Osteoblast (primary cell): ENCODE measurements at places on chromosomes 4 and X.

DNA sequence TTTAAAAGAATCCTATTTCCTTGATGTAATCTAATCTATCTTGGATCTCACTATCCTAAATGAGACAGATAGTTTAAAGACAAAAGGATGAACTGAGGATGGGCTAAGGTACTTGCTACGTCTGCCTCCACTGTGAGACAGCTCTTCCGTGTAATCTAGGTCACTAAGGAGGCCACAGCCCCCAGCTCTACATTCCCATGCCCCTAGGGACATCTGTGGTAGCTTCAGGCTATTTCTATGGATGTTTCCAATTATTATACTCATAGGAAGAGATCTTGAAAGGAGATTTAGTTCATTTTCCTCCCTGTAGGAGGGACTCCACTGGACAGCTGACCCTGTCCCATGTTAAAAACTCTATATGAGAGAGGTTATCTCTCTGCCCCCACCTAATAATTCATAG is 140.8 kb upstream of the TRPC5 start:
- H3K27me3 ChIP-seq: no peaks in the 10 kb centered on the region
- no peaks in the 10 kb centered on the region for H3K36me3 ChIP-seq
- H3K4me3 ChIP-seq: no peak overlapping the region
- H3K4me1 ChIP-seq: no peaks in the 10 kb centered on the region
- no peak overlapping the region for H3K27ac ChIP-seq

GRCh38 chrX:46704767-46705386 is 54.0 kb downstream of the SLC9A7 start:
- no peak for DNase-seq
- H3K36me3 ChIP-seq: no peaks in the 10 kb centered on the region
- H3K4me3 ChIP-seq: no peak overlapping the region
- H3K4me1 ChIP-seq: peaks cover 14% of the 10 kb centered on the region

DNA sequence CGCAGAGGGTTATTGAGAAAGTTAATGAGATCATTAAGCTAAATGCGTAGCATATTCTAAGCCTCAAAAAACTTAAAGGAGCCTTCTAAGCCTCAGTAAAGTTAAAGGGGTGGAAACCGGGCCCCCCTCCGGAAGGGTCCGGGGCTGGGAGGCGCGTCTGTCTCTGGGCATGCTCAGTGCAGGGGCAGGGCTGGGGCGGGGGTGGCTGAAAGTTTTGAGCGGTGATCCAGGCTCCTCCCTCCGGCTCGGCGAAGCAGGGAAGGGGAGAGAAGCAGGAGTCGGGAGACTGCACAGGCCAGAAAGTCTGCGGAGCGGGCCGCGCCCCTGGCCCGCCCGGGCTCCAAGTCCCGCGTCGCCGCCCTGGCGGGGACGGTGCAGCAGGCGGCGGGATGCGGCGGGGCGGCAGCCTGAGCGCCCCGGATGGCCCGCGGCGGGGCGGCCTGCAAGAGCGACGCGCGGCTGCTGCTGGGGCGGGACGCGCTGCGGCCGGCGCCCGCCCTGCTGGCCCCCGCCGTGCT is at the start of gene EVC:
Gene EVC (plus strand): TSS at position 241 of the 518 bp plus-strand sequence. CDS start 180 bp downstream, at position 421.
- H3K4me3 ChIP-seq: peak within 1 kb of the TSS; percentile 89
- H3K27ac ChIP-seq: peak within 1 kb of the TSS; percentile 98
- peaks cover 5% of the 10 kb centered on the region for H3K36me3 ChIP-seq

GRCh38 chrX:133365871-133366611 is 49.2 kb downstream of the GPC4 start:
- DNase-seq: peak; percentile 23
- no peaks in the 10 kb centered on the region for H3K4me1 ChIP-seq
- no peaks in the 10 kb centered on the region for H3K36me3 ChIP-seq
- no peak overlapping the region for H3K27ac ChIP-seq

DNA sequence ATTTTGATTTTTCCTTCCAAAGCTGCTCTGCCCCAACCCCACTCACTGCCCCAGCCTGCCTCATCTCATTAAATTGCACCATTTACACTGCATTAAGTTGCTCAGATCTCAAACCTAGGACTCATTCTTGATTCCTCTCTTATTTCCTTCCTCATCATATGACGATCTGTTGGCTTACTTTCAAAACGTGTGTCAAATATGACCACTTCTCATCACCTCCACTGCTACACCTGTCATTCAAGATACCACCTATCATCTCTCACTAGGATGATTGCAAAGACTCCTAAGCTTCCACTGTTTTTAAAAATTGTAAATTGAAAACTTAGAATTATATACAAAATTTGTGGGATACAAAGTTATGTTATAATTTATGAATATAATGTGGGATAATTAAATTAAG is 147.1 kb downstream of the DCK start:
- no peak for DNase-seq
- H3K36me3 ChIP-seq: no peaks in the 10 kb centered on the region
- no peaks in the 10 kb centered on the region for H3K27me3 ChIP-seq
- no peak overlapping the region for H3K27ac ChIP-seq
- H3K4me3 ChIP-seq: no peak overlapping the region
- H3K4me1 ChIP-seq: no peaks in the 10 kb centered on the region

DNA sequence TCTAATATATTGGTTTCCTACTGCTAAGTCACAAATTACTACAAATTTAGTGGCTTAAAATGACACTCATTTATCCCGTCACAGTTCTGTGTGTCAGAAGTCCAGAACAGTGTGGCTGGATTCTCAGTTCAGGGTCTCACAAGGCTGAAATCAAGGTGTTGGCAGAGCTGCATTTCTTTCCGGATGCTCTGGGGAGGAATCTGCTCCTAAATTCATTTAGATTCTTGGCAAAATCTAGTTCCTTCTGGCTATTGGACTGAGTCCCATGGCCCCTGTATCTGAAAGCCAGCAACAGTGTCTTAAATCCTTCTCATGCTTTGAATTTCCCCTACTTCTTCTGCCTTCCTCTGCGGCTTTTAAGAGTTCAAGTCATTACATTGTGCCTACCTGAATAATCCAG is 103.1 kb upstream of the BMP3 start:
- no peaks in the 10 kb centered on the region for H3K4me1 ChIP-seq
- H3K36me3 ChIP-seq: no peaks in the 10 kb centered on the region
- no peak overlapping the region for H3K4me3 ChIP-seq
- H3K27me3 ChIP-seq: no peaks in the 10 kb centered on the region
- H3K27ac ChIP-seq: no peak overlapping the region
